ENCODE measurements at places on chromosomes 11 and 22.

DNA sequence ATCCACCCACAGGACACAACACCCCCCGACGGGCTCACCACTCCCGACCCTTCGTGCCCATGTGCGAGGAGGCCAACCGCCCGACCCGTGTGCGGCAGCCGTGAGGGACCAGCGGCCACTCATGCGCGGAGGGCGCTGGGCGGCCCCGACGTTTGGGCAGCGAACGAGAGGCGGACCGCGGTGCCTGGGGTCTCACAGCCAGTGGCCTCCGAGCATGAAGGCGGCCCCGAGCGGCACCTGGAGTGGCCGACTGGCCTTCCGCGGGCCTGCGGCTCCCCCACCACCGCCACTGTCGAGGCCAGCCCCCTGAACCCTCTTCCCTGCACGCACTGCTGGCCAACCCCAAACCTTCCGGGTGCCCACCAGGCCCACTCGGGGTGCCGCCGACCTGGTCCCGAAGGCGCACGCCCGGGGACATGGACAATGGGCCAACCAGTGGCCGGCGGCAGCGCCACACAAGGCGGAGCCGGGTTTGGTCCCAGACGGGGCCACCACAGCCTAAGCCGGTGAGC lies 4274.9 kb upstream of the OR11H1 start:
- no peak for DNase-seq

DNA sequence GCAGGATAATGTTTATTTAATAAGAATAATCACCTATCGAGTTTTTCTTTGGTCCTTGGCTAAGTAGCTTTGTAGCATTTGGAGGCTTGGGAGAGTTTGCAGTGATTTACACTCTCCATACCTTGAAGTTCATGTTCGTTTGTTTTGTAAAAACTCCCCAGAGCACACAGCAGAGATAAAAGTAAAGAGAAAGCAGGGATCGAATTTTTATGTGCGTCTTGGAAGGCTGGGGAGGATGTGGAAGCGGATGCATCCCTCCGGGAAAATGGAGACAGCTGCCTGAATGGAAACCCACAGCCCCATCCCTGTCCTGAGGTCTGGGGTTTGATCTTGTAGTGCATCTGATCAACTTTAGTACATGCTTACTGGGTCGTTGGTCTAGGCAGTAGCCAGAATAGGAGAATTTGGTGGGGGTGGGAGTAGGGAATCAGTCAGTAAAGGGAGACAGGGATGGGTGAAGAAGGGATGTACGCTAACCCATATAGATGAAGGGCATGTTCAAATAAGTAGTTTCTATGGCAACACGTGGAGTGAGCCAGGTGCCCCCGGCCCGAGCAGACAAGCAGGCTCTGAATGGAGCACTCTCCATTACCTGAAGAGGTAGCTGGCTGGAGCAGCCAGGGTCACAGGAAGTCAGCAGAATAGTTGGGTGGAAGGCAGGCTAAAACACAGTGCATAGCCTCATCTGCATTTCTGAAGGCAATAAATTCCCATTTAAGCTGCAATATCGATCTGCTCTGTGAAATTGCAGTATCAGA lies 147.8 kb downstream of the COMMD9 start:
- DNase-seq = no peak

DNA sequence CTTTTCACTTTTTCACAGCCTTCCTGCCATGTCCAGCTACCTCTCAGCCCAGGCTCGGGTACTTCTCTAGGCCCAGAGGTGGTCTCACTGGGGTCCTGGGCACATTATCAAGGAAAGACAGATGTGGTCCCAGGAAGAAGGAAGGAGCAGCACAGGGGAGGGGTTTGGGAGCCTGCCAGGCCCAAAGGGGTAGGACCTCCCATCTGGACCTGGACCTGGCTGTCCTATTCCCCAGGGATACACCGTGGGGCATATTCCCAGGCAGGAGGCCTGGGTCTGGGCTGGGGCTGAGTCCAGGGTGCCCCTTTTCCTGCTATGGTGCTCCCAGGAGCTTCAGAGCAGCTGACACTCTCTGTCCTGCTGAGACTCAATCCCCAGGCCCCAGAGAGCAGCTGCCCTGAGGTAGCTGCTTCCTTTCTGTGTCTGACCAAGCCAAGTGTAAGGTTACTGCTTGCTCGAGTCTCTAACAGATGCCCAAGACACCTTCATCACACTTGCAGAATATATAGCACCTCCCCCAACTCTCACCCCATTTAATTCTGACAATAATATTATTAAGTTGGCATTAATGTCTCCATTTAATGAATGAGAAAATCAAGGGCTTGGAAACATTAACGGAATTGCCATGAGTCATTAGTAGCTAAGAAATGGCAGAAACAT lies 232.0 kb downstream of the BUD13 start:
- DNase-seq = no peak

DNA sequence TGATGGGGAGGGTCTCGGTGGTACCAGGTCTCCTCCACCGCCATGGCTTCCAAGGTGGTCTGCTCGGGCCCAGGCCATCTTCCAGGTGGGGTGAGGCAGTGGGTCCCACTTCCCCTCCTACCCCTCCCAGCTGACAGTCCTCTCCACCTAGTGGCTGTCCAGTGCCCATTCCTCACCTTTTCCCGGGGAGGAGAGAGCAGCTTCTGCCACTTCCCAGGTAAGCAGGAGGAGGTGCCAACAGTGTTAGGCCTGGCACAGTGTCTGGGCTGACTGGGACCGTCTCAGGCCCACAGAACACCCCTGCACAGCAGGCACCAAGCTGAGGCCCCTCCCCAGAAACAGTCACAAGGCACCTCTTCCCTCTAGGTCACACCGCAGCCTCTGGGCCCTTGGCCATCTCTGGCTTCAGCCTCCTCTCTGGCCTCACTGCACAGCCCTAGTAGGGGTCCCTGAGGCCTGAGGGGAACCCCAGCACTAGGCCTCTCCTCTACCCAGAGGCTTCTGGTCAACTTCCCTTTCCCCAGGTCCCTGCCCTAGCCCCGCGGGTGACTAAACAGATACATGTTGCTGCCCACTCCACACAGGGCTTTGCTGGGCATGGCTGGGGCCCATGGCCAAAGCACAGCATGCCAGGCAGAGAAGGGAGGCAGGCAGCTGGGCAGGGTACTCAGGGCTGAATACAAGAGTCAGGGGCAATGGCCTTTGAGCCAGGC lies 2.3 kb upstream of the ANKRD13D start:
- no peak for DNase-seq

GRCh38 chr11:128424851-128425285 lies 162.5 kb downstream of the ETS1 start:
- DNase-seq = no peak

- DNase-seq = no peak
Measured at GRCh38 chr11:60874421-60875365, 7.4 kb downstream of the ZP1 start.

DNA sequence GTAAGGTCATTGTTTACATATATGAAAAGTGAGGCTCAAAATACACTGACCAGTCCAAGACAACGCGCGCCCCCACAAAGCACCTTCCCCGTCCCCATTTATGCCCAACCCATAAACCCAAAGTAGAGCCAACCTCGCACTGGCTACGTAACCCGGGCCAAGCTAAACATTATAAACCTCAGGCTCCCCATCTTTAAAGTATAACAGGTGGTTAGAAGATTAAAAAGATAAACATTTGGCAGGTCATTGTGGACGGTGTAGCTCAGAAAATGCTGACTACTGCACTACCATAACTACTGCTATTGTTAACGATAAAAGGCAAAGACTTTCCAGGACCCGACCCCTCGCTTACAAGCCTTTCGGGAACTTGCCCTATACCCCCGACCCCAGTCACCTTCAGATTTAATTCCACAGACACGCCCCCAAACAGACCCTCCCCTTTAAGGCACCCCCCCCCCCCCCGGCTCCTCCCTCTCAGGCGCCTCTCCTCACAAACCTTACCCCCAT lies 470 bp downstream of the NUMA1 start:
- DNase-seq = no peak

GRCh38 chr22:38981005-38981991 lies 849 bp upstream of the APOBEC3B start:
- DNase-seq = no peak

DNA sequence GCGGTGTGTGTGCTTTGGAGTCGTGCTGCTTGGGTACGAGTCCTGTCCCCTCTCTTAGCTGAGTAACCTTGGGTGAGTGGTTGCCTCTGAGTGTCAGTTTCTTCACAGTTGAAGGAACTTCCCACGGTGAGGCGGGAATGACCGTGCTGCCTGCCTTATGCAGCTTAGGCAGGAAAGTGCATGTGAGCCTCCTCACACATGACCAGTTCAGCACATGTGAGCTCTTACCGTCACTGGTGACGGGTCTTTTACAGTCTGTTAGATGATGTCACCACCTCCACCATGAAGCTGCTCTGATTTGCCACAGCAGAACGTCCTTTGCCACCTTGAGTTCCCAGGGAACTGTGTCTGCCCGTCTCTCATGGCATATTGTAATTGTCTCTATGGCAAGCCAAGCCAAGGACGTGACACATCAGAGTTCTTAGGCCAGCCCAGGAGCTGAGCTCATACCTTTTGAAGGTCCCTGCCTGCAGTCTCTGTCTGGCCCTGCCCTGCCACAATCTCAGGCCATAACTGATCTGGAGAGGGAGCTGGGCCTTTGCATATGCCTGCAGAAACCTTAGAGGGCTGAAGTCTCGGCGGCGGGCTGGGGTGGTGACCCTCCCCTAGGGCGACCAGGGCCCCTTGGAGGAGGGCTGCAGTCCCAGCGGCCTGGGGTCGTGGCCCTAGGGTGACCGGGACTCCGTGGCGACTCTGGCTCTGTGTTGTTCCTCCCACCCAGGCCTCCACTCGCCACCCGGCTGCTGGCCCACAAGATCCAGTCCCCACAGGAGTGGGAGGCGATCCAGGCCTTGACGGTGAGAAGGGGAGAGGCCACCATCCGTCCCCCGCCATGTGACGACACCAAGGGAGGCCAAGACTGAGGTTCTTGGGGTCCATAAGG lies 7.8 kb downstream of the GGA1 start:
- DNase-seq = no peak

DNA sequence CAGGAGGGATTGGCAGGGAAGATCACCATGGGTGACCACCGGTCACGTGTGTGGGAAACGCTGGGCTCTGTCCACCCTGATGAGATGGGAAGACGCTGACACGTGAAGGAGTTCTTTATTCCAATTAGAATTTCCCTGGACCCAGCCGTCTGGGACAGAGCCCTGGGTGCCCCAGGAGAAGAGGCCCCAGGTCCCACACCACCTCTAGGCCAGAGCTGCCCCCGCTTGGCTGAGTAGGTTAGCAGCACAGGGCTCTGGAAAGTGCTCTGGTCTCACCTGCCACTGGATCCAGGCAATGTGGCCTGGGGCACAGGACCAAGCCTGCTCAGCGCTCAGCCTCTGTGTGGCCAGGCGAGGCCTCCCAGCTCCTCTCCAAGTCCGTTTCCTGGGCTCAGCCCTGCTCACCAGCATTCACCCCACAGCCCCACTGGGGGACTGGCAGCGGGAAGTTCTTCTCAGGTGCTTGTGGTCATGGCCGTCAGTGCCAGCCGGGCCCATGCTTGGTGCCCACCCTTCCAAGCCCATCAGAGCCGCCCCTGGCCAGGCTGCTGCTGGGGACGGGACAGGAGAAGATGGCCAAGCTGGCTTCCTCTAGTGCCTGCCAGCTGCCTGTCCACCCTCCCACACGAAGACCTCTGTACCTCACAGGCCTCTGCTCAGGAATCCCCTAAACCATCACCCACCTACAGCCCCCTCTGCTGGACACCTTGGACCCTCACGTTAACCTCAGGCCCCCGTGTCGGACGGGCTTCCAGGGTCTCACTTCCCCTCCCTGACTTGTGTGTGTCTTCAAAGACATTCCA lies 62.5 kb upstream of the FGF3 start:
- DNase-seq = no peak

DNA sequence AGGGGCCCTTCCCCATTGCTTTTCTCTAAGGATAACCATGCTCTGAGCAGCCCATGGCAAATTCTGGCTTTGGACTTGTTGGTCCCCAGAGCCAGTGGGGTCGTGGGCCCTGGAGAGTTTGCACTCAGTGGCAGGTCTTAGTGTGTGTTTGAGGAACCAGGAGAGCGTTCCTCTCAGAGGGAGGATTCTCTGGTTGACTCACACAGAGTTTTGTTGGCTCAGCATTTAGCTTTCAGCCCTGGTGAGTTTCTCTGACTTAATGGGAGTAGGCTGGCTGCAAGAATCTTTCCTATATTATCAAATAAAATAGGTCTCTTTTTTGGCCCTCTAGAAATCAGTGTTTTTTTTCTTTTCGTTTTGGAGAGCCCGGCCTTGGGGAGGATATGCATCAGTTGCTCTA lies 20.9 kb downstream of the ST14 start:
- no peak for DNase-seq

DNA sequence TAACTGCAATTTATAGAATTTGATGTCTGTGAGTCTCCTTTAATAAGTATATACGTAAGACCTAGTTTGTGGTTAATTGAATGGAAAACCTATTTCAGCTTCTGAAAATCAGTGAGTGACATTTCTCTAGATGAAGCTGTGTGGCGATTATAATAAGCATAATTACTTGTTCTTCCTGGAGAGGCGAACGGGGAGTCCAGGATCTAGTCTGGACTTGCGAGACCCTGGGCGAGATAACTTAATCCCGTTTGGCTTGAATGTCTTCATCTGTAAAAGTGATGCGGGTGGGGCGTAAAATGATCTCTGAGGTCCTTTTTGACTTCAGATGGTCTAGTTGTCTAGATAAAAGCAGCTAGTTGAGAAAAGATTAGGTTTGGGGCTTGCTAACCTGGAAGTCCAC lies 1.1 kb downstream of the PRRG4 start:
- DNase-seq = no peak

DNA sequence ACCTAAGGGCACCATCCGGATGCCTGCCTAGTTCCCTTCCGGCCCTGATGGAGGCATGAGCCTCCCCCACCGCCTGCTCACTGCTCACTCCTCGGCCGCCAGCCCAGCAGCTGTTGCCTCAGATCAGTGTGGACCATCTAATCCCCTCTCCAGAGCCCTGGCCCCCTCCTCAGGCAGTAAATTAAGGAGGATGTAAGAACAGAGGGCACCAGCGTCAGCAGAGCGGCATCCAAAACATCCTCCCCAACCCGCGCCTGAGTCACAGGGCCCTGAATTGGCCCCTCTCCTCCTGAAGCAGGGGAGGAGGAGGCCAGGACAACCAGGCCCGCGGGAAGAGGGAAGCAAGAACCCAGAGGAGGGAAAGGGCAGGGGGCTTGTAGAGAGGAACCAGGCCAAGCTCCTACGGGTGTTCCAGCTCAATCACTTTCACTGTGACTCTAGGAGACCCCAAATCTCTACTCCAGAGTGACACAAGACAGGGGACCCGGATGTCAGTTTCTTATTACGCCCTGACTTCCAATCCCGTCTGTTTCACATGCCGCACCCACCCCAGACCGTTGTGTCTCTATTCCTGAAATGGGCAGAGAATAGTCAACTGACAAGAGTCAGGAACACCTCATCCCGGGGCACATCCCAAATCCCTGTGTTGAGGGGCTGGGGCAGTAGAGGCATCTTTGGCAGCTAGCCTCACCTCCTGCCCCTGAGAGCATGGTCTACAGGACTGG lies 31.3 kb upstream of the MYOD1 start:
- DNase-seq = no peak

GRCh38 chr11:123304828-123305466 lies 109.9 kb upstream of the CLMP start:
- no peak for DNase-seq

DNA sequence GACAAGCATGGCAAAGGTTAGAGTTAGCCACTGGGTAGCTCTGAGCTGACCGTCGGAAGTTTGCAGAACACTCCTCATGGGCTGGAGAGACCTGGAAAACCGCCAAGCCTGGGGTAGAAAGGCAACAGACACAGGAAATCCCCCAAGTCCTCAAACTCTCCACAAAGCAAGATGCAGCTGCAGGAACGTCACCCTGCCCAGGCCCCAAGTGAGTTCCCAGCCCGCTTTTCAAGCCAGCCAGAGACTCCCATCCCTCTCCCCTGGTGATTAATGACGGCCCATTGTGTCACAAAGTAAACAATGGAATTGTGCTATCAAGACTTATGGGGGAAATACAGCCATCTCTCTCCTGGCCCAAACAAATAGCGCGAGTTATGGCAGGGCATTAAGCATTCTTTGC lies 633.0 kb downstream of the TBC1D22A start:
- no peak for DNase-seq
